ENCODE measurements at places on chromosomes 5 and 9.

- DNase-seq = peak; percentile 33
These were observed 29.8 kb downstream of the NEUROG1 start for GRCh38 chr5:135505973-135506372.

- no peak for DNase-seq
These were observed 52.5 kb downstream of the ZFAND5 start for GRCh38 chr9:72312386-72312987.

GRCh38 chr5:67045816-67046740 is 150.5 kb downstream of the CD180 start:
- no peak for DNase-seq

DNA sequence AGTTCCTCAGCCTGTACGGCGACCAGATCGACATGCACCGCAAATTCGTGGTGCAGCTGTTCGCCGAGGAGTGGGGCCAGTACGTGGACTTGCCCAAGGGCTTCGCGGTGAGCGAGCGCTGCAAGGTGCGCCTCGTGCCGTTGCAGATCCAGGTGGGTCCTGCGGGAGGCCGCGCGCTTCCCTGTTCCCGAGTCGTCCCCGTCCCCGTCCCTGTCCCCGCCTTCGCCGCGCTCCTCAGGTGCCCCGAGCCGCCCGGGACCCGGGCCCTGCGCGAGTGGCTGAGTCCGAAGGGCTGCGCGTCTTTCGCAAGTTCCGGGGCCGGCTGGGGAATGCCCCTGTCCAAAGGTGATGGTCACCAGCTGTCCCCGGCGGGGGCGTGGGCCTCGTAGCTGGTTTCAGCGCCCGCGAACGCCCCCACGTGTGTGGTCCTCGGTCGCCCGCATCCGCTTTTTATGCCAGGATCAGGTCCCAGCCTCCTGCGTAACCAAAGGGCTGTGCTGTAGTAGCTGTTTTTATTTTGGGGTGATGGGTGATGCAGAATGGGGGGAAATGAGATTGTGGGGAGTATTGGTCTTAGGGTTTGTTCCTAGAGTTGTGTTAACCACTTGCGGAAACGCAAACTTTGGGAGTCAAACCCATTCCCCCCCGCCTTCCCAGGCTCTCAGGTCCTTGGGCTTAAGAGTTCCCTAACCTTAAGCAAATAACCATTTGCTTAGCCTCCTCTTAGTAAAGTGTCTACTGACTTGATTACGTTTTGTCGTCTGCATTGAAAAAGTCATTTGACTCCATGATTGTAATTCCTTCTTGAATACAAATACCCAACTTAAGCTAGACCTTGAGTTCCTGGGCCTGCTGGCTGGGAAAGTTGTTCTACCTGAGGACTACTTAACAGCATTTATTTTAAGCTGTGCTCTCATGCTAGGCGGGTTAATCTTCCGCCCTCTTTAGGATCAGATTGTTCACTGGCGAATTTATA is 663 bp downstream of the ISOC1 start:
- DNase-seq = peak; percentile 30

- no peak for DNase-seq
These were observed 424.8 kb downstream of the TLE1 start for GRCh38 chr9:81264516-81264915.

GRCh38 chr5:82106207-82106606 is 134.4 kb downstream of the ATG10 start:
- no peak for DNase-seq

- DNase-seq = no peak
These were observed 18.8 kb downstream of the ADAM19 start for GRCh38 chr5:157556615-157557418.

DNA sequence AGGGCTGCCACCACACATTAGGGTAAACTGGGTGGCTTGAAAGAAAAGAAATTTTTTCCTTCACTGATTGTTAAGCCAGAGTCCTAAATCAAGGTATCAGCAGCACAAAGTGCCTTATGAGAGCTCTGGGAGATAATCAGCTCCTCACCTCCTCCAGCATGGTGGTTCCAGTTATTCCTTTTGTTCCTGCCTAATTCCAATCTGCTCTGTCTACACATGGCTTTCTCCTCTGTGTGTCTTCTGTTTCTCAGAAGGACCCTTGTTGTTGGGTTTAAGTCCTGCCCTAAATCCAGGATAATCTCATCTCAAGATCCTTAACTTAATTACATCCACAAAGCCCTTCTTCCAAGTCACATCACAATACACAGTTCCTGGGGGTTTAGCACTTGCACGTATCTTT is 1352.0 kb upstream of the CDH9 start:
- DNase-seq = no peak

- DNase-seq = no peak
These were observed 204.4 kb upstream of the CDH10 start for GRCh38 chr5:24849210-24849609.

DNA sequence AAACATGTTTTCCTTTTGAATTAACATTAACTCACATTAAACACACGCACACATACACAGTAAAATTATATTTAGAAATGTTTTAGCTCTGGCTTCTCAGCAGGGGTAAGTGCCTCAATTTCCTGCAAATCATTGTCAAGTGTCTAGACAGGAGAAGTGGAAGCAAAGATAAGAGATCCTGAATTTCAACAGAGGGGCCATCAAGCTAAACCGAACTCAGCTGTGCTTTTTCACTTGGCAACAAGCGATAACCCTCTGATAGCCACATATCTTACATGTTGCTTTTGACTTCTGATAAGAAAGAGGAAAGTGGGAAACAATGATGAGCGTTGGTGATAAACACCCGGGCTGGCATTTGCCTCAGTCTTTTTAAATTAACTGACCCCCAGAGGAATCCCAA is 79.7 kb upstream of the SPDL1 start:
- DNase-seq = no peak
